ENCODE measurements at places on chromosomes 16 and 17.

DNA sequence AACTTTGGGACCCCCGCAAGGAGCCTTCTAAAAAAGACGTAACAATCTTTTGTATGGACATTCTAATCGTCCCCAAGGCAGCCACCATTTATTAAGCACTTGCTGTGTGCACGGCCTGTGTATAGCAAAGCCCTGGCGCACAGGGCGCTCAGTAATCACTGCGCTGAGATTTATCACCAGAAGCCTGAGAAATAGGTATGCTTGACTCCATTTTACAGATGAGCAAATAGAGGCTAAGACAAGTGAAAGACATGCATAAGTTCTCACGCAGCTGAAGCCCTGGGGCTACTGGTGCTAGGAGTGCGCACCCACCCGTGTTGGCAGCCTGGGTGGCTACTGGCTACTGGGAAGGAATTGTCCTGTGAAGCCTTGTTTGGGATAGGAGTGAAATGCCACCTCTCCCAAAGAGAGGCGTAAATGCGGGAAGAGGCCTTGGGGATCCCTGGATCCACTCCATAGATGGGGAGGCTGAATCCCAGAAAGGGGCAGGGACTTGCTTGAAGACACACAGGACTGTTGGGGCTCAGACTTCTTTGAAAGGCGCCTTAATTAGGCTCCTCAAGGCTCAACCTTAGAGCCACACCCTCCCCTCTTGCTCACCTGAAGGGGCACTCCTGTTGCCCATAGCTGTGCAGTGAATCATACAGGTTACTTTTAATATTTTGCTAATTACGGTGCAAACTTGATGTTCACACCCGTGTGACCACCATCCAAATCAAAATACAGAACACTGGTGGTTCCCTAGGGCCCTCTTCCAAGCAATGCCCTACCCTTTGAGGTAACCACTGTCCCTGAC lies 634 bp upstream of the NATD1 start:
- DNase-seq = no peak

- no peak for DNase-seq
These were observed 30.7 kb upstream of the ARHGAP17 start for GRCh38 chr16:25045696-25046381.

DNA sequence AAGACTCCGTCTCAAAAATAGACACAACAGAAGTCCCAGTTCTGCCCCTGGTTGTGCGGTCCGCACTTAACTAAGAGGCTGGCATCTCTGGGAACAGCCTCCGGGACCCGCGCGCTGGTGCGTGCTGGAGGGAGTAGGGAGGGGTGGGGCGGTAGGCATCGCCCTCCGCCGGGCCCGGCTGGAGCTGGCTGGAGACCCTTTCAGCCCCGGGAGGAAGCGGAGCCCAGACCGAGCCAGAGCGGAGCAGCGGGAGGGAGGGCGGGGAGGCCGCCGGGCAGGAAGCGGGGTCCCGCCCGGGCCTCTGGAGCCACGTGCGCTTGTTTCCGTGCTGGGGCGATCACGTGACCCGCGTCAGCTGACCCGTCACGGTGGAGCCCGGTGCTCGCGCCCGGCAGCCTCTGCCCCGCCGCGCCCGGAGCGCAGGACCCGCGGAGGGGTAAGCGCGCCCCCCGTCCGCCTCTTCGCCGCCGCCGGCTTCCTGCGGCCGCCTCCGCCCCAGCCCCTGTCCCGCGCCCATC lies at the start of gene WDR81:
TSS of gene WDR81 (plus strand) at position 354 of the 518 bp plus-strand sequence. CDS start 256 bp downstream, outside the sequence.
- no peak for DNase-seq

DNA sequence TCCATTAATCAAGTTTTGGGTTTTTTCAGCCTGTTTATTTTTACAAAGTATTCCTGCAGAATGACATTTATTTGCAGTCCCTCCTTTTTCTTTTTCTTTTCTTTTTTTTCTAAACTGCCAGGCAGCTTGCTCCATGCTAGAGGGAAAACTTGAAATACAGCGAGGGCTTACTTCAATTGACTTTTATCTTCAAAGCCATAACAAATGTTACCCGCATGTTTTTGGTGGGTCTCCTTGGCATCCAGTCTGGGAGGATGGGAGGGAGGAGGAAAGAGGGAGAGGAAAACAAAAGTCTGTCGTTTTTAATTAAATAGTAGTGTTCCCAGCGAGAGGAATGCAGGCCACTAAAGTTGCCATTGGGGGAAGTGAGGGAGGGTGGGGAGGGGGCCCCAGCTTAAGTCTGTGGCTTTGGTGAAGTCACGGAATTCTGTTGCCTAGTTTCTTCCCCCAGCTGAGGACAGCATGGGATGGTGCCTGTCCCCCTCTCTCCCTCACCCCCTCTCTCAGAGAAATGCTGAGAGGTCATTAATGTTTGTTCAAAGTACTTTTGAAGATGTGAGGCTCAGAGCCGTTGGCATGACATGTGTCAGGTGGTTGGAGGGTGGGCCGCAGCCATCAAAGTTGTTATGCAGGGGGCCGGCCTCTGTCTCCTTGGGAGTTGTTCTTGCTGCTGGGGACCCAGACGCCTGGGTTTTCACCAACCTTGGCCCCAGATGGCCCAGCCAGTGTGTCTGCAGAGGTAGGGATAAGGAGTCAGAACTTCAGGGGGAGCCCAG lies 2.9 kb downstream of the NKD1 start:
- DNase-seq = no peak

- DNase-seq = no peak
These were observed 512.7 kb upstream of the C16orf82 start for GRCh38 chr16:26554030-26554429.

- no peak for DNase-seq
These were observed 123.9 kb upstream of the CIBAR2 start for GRCh38 chr16:85235991-85236817.

DNA sequence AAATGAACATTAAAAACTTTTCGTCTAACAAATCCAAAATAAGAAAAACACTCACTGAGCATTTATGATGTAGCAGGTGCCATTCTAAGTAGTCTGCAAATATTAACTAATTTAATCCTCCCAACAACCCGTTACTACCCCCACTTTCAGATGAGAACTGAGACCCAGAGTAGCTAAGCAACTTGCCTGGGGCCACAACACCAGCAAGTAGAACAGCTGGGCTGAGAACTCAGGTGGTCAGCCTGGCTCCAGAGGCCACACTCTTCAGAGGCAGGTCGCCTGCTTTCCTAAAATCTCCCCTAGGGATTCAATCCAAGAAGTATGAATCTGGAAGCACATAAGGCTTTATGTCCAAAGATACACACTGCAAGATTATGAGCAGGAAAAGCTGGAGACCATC lies 6.2 kb downstream of the MBTPS1 start:
- no peak for DNase-seq

GRCh38 chr17:37744961-37745800 lies at the start of gene HNF1B:
HNF1B (minus strand) TSS chr17:37745059; CDS start chr17:37744884, 175 bp downstream.
- DNase-seq = no peak

DNA sequence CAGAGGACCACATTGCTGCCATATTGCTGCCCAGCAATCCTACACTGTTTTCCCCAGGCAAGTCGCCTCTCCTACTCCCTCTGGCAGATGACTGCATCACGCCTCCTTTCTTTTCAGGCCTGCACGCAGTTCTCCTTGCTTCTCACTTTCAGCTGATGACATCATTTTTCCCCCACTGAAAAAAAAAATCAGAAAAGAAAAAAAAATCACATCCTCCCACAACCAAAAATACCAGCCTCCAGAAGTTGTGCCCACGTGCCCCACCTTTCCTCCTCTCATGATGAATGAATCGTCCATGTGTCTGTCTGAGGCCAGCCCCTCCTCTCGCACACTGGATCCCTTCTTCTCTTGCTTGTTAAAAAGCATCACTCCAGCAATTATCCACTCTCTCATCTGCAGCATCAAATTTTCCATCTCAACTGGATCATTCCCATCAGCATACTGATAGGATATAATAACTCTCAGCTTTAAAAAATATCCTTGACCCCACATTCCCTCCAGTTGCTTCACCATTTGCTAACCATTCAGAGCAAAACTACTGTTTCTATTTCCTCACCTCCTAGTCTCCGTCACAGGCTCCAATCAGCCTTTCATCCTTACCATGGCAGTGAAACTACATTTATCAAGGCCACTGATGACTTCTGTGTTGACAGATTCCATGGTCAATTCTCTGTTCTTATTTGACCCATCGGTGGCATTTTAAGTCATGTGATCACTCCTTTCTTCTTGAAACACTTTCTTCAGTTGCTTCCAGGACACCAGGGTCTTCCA lies 30.1 kb upstream of the DYNLL2 start:
- DNase-seq = no peak

DNA sequence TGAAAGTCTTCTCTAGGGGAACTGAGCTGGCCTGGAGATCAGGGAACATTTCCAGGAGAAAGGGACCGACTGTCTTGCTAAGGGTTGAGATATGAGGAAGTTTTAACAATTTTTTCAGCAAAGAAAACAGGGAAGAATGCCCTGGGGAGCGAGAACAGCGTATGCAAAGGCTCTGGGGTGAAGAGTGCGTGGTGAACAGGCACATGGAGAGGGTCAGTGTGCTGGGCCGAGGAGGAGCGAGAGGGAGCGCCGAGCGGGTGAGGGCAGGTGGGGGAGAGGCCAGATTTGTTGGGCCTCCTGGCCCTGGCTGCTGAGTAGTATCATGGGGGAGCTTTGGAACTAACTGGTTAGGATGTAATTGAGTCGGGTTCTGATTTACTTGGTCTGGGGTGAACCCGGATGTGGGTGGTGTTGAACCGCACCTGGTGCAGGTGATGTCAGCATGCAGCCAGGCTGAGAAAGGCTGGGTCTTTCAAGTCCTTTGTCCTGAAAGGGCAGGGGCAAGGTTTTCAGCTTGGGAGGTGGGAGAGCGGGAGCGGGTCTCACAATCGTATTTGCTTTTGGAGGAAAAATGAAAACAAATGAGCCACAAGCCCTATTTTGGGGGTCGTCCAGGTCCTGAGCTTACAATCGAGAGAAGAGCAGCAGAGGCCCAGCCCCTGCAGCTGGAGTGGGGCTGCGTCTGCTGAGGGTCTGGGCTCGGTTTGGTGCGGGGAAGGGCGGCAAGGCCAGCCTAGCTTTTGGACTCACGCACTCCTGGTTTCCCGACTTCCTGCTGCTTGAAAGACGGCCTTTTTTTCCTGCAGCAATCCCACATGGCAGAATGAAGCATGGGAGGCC lies 11.1 kb upstream of the WFDC1 start:
- no peak for DNase-seq

DNA sequence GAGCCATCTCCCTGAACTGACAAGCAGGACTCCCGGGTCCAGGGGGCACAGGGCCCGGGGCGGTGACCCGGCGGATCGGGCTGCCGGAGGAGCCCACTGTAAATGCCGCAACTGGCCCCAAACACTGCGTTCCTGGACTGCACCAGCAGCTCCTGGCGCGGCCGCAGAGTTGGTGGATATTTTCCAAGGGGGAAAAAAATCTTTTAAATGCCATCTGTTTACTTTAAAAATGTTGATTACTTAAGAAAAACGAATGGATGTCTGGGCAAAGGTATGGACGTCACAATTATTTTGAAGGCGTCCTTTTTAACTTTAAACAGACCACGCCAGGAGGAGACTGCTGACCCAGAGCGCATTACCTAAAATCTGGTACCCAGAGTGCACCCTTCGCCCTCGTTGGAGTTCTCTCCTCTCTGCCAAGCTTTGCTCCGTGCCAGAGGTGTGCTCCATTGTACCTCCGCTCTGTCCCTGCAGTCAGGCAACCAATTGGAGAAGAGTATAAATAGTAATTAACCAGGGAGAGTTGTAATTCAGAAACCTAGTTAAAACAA lies 3.4 kb downstream of the HS3ST3B1 start:
- no peak for DNase-seq

DNA sequence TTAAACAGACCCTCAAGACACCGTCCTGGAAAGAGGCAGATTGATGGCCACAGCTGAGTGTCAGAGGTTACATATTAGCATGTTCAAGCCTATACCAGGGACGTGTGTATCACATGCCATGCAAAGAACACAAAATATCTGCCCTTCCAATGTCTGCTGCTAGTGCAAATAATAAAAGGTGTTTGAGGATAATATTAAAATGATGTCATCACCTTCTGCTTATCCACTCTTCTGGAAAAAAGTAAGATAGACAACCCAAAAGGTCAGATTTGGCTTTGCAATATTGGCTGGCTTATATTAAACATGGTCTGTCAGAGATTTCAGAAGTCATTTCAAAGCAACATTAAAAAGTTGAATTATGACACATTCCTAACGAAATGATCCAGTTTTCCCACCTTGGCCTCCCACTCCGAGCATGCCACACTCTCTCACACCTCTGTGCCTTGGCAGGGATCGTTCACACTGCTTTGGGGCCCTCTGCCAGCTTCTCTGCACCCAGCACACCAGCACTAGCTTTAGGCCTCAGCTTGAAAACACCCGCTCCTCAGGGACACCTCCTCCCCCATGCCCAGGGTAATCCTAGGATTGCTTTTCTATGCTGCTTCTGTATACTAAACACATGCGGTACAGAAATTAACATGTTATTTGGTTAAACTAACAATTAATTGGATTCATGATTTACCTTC lies 248.2 kb downstream of the NTN1 start:
- DNase-seq = no peak

- no peak for DNase-seq
These were observed 184.9 kb downstream of the RBFOX1 start for GRCh38 chr16:7517496-7517895.

DNA sequence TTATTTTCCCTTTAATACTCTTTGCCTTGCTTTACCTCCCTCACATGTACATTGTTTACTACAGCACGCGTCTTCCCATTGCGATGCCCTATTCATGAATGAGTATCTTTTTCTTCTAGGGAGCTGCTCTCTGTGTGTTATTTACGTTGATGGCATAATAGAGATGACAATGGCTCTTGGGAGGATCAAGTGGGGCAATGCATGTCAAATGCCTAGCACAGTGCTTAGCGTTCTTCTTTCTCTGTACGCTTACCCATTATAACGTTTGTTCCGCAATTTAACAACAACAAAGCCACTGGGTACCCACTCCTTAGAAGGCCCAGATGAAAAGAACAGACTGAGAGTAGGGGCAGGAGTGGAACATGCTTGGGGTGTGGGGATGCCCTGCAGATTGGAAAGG lies 271.6 kb upstream of the TNRC6C start:
- DNase-seq = no peak

- DNase-seq = no peak
These were observed 6.9 kb upstream of the MAPK7 start for GRCh38 chr17:19371259-19372010.

DNA sequence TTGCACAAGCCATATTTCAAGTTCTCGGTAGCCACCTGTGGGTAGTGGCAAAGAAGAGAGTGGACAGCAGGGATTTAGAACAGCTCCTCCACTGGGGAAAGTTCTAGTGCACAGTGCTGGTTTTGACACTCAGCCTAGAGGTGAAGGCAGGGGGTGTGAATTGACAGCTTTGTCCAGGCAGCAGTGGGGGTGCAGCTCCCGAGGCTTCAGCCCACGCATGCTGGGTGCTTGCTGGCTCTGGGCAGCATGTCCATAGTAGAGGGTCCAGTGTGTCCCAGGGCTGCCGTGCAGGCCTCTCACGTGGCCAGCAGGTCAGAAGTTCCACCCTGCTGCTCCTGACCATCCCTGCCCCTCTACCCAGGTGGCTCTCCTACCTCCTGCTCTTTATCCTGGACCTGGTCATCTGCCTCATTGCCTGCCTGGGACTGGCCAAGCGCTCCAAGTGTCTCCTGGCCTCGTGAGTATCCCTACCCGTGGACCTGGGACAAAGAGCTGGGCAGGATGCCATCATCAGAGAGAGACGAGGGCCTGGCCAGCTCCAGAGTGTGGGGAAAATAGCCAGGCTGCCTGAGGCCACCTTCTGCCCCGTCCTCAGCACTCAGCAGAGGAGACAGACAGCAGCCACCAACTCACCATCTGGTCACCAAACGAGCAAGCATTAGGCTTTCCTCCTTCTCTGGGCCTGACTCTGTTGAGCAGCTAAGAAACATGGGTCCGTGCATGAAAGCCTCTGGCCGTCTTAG lies 29.8 kb downstream of the TTYH2 start:
- DNase-seq = no peak
